ENCODE measurements at places on chromosomes 12 and 14.

GRCh38 chr12:108511633-108512540 is 3.2 kb upstream of the FICD start:
- DNase-seq = peak; percentile 38

DNA sequence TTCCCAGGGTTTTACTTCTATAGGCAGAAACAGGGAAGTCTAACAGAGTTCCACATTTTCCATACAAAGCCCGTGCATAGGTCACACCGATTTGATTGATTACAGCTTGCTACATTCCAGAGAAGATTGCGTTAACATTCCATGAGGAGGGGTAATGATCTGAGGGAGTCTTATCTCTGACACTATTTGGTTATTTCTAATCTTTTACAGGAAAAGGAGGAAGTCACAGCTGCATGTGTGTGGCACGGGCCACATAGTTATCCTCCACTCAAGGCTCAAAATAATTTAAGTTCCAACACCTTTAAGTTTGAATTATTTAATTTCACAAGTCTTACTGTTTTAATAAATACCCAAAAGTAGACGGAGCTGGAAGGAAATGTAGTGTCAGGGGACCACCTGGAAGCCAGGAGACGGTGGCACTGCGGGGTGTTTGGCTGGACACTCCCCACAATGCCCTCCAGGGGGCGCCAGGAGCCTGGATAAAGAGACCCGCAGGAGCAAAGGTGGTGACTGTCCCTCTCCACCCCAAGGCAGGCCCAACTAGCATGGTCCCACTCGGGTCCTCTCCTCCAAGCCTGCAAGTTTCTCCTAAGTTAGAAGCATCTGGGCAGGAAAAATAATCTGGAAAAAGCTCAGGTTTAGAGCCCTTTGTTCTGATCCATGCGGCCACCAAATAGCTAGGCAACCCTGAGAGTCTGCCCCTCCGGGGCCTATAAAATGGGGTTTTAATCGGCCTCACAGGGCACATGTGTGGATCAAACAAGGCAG is 20.2 kb downstream of the KRT8 start:
- peak; percentile 64 for DNase-seq

GRCh38 chr14:22266683-22267082 is 322.3 kb downstream of the DAD1 start:
- DNase-seq = no peak

DNA sequence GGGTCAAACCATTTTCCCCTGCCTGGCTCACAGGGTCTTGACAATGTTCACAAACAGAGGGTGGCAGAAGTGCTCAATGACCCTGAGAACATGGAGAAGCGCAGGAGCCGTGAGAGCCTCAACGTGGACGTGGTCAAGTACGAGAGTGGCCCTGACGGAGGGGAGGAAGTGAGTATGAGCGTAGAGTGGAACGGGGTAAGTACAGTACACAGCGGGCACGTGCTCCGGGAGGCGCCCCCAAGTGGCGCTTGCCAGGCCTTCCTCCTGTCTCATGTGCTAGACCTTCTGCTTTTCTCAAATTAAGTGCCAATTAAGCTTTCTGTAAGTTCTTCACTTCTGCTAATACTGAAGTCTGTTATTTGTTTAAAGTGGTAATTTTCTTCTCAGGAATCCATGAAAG is 35.9 kb downstream of the XRCC3 start:
- DNase-seq = no peak

- no peak for DNase-seq
These were observed 22.3 kb upstream of the ELK3 start for GRCh38 chr12:96171905-96172304.

- no peak for DNase-seq
These were observed 71.6 kb downstream of the ITPK1 start for GRCh38 chr14:93044121-93044520.

GRCh38 chr12:65500091-65500900 is 221.8 kb downstream of the MSRB3 start:
- no peak for DNase-seq

DNA sequence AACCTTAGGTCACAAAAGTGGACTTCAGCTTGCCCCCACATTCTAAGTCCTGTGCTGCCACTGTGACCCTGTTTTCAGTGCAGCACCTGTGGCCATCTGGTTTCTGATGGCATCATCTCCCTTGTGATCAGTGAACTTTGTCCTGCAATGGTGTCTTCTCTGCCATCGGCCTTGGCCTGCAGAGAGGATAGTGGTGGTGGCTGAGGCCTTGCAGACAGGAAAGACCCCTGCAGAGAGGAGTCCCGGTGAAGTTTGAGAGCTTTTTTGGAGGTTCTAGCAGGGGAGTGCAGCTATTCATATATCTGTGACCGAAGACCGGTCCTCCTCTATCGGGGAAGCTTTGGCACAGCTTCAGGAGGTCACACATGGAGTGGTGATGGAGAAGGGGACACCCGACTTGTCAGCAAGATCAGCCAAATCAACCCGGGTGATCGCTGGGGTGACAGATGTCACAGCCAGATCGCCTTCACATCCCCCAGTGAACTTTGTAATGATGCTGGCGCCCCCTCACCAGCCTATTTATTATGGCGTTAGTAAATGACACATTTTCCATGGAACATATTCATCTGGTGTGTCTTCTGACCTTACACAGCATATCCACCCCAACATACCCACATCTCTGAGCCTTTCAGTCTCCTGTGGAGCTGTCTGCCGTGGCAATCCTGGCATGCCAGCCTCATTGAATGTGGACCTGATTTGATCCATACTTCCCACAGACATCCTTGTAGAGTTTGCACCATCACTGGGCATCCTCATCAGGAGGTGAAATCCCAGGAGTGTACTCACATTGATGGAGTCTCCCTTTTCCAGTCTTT is 136.1 kb downstream of the PAPOLA start:
- no peak for DNase-seq

DNA sequence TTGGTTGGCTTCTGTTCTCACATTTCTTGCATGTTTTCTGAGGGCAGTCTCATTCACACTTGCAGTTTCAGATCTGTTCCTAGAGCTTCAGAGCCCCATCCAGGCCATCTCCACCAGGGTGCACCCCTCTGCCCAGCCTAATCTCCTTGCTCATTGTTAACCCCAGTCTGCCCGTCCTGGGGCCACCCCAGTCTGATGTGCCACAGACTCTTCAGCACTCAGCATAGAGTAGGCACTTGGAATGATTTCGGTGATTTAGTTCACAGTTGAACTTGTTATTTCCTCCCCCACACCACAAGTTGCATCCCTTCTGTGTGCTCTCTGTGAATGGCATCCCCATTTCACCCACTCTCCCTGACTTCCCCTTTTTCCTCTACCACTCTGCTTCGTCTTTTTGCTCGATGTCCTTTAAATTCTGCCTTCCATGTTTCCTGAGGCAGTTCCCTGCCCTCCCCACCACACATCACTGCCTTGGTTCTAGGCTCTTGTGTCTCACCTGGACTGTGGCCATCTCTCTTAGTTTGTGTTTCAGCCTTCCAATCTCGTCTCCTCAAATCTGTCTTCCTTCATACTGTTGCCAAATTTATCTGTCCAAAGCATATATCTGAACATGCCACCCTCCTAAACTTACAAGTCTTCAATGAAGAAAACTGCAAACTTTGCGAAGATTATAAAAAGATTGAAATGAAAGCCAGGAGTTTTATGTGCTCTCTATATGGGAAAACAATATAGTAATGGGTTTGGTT is 41.5 kb downstream of the ANO6 start:
- DNase-seq = no peak

DNA sequence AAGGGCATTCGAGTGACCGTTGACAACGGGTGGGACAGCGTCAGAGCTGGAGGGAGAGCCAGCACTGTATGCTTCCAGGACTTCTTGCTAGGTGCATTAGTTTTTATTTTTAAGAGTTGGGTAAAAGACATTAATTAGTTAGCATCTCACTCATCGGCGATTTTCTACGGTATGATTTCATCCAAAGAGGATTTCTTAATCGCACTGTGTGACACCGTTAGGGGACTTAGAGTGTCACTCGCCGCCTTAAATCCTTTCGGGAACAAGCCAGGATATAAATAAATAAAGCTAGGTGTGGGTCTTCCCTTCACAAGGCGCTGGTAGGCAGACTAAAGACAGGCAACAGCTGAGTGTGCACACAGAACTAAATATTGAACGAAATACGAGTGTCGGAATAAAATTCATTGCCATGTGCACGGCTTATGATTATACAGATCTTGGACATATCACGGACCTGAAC is 869 bp upstream of the NOVA1 start:
- DNase-seq = no peak

DNA sequence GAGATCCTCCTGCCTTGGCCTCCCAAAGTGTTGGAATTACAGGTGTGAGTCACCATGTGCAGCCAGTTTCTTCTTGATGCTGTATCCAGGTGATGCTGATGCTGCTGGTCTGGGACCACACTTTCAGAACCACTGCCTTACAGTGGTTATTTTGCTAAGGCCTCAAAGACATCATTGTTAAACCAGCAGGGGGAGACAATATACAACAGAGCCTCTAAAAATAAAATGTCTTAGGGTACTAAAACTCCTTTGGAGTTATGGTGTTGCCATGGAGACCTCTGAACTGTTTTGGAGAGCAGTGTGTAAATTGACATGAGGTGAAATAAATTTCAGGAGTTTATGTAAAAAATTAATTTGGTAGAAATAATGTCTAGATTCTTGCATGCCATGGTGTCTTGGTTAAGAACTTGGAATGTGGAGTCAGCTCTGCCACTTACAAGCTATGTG is 1.1 kb upstream of the ARG2 start:
- peak; percentile 16 for DNase-seq

DNA sequence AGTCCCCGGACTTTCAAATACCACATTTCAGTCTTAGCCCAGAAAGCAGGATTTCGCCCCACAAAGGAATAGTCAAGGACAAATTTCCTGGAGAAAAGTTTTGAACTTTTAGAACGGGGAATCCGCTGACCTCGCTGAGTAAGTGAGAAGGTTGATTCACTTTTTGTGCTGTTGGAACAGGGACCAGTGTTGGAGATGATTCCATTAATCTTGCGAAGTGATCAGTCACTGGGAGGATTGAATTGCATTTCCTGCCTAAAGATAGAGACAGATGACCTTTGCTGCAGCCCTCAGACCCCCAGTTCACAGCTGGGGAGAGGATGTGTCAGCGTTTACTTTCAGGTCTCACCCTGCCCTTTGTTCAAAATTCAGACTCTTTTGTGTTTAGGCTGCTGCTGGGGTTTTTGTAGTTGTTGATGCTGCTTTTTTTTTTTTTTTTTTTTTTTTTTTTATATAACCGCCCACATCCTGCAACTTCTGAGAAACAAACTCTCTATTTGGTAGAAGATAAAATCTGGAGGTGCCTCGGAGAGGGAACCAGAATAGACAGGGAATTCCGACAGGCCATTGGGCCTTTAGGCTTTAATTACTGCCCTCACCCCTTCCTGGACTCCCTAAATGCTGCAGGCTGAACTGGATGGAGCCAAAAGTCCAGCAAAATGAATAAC is 9.8 kb upstream of the KDM2B start:
- no peak for DNase-seq

GRCh38 chr12:121917950-121918678 is at the start of gene CFAP251:
TSS of gene CFAP251 (plus strand) at chr12:121918592. CDS start at chr12:121921306, 2,714 bp downstream.
- DNase-seq = no peak

DNA sequence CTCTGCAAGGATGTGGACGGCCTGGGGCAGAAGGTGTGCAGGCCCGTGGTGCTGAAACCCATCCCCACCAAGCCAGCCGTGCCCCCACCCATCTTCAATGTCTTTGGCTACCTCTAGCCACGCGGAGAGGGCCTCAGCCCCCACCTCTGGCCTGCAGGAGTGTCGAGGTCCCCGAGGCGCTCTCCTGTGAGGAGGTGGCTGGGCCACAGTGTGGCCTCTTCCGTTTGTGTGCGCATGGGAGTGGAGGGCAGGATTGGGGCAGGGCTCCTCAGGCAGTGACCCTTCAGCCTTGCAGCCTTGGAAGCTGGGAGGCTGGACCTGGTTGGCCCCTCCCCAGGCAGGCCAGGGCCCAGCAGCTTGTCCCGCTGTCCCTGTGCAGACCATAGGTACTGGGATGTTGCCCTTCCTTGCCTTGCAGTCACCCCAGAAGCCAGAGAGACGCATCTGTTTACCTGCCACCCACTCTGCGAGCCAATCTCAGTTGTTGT is 1.9 kb downstream of the FAM181A start:
- no peak for DNase-seq

DNA sequence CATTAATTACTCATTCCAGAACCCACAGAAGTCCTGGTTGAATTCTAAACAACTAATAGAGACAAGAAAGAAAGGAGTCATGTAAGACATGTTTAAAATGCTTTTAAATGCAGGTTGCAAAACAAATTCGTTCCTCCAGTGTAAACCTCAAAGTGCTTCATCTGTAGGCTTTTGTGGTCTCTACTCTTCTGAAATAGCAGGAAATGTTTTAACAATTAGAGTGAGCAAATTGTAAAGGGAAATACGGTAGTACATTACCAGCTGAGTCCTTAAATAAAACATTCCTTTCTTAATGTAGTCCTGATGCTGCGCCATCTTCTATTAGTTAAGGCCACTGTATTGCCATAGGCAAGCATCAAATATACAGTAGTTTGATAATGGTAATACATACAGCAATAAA is 1934.2 kb upstream of the SEL1L start:
- no peak for DNase-seq

- DNase-seq = no peak
These were observed 59.5 kb downstream of the SYNE2 start for GRCh38 chr14:63912286-63912685.

- DNase-seq = no peak
These were observed 589.8 kb downstream of the KCNH5 start for GRCh38 chr14:62455446-62455845.

DNA sequence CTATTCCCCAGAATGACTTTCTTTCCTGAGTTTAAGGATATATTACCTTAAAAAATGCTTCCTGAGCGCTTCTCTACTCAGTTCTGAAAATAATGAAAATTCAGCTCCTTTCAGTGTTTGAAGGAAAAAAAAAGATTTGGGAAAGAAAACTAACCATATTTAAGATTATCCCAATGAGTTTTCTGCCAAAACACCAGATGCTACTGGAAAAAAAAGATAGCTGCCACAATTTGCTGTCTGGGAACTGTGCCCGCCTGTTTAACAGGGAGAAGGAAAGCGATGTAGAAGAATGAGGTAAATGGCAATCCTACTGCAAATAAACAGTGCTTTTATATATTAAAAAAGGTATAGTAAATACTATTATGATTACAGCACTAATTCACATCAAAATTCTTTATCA is 367.6 kb upstream of the PRICKLE1 start:
- no peak for DNase-seq

GRCh38 chr14:75123991-75124390 is 2.9 kb downstream of the NEK9 start:
- peak; percentile 46 for DNase-seq

GRCh38 chr14:86091811-86092210 is 561.9 kb downstream of the FLRT2 start:
- DNase-seq = no peak

DNA sequence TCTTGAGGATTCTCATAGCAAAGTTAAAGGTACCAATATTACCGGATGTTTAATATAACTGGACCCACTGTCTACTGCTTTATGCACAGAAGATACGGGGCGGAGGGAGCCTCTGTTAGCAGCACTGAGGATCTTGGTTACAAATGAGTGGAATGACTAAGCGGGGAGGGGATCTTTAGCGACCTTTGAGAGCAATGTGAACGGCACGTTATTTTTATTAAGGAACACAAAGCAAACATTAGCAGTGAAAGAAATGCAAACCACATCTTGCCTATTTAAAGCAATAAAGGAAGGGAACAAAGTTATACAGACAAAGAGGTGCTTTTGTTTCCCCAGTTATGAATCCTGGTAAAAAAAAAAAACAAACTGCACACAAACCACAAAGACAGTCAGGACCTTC is 27.1 kb upstream of the PRMT8 start:
- no peak for DNase-seq

All from H54 (cell line).